ENCODE measurements at places on chromosomes 7 and 10.

GRCh38 chr7:21771906-21772610 lies 173.6 kb downstream of the CDCA7L start:
- DNase-seq, result no peak

DNA sequence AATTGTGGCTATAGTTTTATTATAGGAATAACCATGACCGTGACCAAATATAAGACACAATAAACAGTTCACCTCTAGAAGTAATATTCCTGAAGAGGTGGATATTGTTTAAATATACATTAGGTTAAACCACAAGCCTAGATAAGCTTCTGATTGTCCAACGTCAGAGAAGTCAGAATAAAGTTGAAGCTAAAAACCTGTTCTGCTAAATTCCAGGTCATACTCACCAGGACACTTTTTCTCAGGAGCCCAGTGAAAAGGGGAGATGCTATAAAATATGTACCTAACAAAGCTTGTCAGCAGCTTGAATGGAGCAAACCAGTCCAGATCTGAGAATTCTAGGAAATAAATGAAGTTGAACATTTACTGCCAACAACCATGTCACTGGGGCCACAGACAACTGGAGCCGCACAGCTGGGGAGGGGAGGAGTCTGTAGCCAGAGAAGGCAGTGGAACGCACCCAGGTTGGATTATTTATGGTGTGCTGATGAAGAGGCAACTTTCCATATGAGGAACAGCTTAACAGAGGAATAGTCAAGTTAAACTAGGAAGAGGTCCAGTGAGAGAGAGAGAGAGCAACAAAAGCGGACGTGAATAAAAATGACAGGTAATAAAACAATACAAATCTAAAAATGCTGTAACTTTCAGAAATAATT lies 191.1 kb downstream of the ZNF438 start:
- DNase-seq, result no peak

- DNase-seq, result no peak
Observed at GRCh38 chr7:106471686-106472440, 187.1 kb upstream of the NAMPT start.

DNA sequence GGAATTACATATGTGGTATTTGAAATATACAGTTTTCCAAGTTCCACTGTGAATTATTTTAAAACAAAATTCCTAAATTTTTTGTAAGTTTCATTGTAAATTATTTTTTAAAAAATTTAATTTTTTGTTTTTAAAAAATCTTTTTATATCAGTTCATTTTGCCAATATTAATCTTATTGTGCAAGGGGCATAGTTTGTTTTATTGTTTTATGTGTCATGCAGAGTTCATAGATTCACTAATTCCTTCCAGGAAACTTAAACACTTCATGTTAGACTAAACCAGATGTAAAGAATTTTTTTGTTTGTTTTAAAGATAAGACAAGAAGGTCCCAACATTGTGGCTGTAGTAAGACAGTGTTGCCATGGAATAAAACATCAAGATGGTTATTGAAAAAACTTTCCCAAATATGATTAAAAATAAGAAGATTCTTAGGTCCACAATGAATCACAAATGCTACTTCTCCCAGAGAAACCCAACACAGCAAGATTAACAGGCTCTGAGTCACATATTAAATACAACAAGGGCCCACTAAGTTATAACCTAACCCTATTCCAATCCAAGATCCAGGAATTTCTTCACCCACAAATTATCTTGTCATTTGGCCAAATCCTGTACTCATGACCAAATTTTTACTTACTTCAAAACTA lies 464.7 kb upstream of the IGFBP3 start:
- DNase-seq, result no peak

GRCh38 chr7:29918850-29919249 lies 70.8 kb downstream of the SCRN1 start:
- no peak for DNase-seq

GRCh38 chr7:112881-113280 lies 79.5 kb upstream of the FAM20C start:
- DNase-seq, result no peak

- DNase-seq, result no peak
Observed at GRCh38 chr7:26937939-26938623, 73.7 kb upstream of the SKAP2 start.

DNA sequence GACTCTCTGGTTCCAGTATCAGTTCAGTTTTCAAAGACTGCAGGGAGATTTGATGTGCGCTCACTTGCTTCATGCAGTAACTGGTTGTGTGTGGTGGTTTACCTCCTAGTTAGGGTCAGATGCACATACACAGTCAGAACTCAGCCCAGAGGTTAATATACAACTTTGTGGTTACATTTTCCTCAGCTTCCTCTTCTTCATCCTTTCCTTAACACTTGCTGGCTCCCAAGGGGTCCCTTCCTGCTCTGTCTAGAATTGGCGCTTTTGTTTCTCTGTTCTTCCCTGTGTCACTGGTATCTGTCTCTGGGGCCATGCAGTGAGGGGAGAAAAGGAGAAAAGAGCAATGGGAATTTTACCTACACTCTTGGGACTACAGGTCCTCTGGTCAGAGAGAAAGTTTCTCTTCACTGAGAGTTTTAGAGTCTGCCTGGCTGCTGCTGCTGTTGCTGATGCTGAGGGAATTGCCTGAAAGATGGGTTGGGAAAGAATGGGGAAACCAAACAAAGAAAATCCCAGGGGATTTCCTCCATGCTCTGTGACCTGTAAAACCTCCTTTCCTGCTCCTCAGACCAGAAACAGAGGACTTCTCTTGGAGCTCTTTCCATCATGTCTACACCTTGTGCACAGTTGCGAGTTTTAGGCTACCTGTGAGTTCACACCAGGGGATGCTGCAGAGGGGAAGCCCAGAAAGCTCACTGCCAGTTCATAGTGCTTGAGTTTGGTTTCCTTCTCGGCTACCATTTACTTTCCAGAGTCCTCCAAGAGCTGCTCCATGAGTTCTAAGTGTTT lies 74.6 kb downstream of the WDFY4 start:
- DNase-seq, result no peak

GRCh38 chr7:87926581-87927461 lies 7.2 kb upstream of the ADAM22 start:
- DNase-seq, result no peak

- DNase-seq, result no peak
Observed at GRCh38 chr10:49361178-49361554, 34.7 kb downstream of the DRGX start.

- no peak for DNase-seq
Observed at GRCh38 chr10:129056734-129057689, 410.0 kb upstream of the MGMT start.

GRCh38 chr10:12513775-12514673 lies 164.7 kb downstream of the CAMK1D start:
- no peak for DNase-seq

- no peak for DNase-seq
Observed at GRCh38 chr7:35792472-35792871, 8.4 kb upstream of the SEPTIN7 start.

DNA sequence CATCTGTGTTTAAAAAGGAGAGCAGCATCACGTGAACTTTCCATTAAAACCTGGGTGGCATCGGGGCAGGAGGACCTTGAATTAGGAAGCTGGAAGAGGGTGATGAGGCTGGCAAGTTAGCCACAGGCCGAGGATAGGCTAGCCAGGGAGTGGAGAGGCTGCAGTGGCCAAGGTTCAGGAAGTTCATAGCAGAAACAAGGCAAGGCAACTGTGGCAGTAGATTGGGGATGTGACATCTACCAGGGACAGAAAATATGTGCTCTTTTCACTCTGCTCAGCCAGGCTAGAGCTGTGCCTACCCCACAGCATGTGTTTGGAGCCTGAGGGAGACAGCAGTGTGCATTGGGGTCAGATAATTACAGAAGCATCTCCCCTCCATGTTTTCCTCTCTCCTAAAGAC lies 2.2 kb upstream of the INPP5F start:
- no peak for DNase-seq

- no peak for DNase-seq
Observed at GRCh38 chr7:138669364-138669763, 31.8 kb downstream of the SVOPL start.

DNA sequence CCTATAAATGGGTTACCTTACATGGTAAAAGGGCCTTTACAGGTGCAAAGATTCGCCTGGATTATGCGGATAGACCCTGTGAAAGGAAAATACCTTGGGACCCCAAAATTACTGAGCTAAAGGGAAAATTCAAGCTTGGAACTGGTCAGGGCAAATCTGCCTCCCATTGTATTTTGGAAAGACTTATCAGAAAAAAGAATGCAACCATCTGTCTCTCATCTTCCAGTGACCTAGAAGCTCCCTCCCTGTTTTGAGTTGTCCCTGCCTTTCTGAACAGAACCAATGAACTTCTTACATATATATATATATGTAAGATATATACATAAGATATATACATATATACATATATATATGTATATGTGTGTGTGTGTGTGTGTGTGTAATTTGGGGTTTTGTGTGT lies 583.8 kb downstream of the CALN1 start:
- no peak for DNase-seq

DNA sequence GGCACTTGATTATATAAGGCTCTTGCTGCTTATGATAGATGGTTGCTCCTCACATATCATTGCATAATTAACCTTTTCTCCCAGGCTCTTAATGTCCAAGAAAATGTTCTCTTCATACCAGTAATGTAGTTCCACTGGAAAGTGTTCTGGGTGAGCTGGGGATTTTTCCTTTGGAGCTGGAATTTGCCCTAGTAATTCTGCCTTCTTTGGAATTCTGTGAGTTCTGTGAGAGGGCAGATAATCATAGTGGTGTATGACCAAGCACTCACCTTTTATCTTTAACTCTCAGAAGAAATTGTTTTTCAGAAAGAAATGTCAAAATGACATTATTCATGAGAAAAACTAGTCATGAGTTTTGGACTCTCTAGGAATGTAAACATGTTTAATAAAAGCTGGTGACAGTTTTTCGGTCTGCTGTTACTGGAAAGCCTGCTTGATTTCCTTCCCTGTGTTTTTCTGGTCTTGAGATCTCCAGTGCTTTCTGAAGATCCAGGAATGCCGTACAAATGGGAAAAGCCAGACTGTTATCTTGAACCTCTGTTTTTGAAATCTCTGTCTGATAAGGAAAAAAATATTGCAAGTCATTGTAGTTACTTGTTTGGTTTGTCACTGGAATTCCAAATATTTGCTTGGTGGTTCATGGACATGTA lies 148.3 kb upstream of the PRPS1L1 start:
- DNase-seq, result no peak

DNA sequence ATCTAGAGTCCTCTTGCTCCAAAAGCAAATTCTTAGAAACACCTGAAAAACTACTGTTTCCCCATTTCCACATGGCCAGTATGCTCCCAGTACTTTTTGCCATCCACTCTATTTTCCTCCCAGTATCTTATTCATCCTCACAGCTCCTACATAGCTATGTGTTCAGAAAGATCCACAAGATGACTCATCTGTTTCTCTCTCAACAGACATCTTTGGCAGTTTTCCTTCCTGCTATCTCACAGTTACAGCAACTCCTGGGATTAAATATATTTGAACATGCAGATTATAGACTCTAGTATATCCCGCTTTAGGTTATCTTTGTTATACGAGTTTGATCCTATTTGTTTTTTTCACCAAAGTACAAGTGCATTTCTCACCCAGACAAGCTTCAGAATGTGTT lies 675.6 kb upstream of the POT1 start:
- DNase-seq, result no peak

DNA sequence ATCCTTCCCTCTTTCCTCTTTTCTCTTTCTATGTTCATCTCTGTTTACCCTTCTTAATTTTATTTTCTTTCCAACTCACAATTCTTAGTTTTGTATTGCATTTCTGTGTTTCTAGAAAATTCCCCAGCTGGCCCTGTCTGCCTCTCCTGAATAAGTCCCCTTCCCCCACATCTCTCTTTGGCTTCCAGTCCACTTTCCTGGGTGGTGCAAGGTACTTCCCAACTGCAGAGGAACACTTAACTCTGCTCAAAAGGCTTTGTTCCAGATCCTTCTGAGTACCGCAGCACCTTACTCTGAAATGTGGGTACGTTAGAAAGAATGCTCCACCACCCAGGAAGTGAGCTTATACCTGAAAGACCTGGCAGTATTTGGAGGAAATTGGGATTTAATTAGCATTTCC lies 227.0 kb downstream of the TMEM178B start:
- no peak for DNase-seq

DNA sequence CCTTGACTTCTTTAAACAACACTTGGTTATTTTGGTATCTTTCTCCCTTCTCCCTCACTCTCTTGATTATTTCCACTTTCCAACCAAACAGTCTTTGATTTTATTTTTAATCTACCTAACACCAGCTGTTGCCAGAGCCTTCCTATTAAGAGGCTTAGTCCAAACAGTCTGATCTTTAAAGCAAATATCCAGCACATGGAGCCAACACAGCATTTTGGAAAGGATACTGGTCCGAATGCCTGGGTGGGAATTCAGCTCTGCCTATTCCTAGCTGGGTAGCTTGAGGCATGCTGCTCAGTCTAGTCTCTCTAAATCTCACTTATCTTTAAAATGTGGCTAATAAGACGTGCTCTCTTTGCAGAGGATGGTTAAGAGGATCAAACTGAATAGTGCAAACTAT lies 129.3 kb downstream of the NRCAM start:
- DNase-seq, result no peak

DNA sequence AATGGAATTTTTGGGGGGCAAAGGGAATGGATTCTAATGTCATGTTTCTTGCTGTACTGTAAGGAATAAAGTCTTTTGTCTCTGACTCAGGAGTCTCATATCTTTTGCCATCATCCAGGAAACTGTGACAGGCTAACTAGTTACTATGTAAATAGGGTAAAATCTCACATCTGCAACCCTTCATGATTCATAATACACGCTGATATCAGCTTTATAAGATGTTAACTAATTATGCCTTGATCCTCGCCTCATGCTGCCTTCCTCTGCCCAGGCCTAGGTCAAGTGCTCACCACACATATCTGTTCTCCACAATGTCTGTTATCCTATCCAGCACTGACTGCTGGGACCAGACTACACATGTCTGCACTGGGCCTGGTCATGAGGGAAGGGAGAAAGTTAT lies 81.3 kb upstream of the CXCL12 start:
- DNase-seq, result no peak

DNA sequence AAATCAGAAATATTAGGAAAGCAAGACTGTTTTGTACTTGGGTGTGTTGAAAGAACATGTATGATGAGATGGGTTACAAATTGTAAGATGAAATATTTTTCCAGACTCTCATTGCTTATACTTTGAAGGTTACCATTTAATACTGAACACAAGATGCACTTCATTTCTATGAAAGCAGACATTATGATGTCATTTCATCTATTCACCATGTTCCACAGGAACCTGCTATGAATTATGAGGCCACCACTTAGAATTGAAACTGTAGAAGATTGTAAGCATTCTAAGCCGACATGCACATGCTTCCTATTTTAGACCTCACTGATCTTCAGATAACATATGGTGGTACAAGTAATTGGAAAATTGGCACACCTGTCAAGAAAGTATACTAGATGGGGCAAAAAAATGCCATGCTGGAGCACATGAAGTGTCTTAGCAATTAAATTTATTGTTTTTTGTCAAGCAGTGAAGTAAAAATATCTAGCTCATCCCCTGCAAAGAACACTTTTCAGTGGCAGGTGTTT lies 195.0 kb downstream of the PHF14 start:
- no peak for DNase-seq

All from cortex of kidney (tissue), 1 donor.